Activated CD8-positive, alpha-beta T cell treated with anti-CD3 and anti-CD28 coated beads for 36 hours (primary cell): ENCODE measurements at places on chromosomes 13 and 19. TPM values are rescaled to one million over a fixed set of nuclear protein-coding genes. Genes with fewer than 3 reads are reported as not detected.
A peak's percentile ranks its signal among the peaks of the same experiment; 100 is the strongest.

- no peak for DNase-seq
These were observed 1639.9 kb downstream of the EFNB2 start for GRCh38 chr13:104895521-104895920.

- no peak for DNase-seq
These were observed 32.8 kb downstream of the TNFSF13B start for GRCh38 chr13:108302279-108302678.

DNA sequence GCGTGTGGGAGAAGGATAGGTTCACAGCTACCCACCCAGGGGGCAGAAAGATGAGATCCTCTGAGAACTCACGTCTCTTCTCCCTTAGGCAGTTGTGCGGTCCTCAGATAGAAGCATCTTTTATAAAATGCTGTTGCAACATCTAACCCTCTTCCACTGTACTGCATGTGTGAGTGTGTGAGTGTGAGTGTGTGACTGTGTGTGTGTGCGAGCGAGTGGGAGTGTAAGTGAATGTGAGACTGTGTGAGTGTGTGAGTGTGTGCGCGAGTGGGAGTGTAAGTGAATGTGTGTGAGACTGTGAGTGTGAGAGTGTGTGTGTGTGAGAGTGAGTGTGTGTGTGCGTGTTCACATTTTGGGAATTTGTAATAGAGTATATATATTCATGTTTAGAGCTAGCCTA lies 55.6 kb upstream of the F7 start:
- DNase-seq = no peak

DNA sequence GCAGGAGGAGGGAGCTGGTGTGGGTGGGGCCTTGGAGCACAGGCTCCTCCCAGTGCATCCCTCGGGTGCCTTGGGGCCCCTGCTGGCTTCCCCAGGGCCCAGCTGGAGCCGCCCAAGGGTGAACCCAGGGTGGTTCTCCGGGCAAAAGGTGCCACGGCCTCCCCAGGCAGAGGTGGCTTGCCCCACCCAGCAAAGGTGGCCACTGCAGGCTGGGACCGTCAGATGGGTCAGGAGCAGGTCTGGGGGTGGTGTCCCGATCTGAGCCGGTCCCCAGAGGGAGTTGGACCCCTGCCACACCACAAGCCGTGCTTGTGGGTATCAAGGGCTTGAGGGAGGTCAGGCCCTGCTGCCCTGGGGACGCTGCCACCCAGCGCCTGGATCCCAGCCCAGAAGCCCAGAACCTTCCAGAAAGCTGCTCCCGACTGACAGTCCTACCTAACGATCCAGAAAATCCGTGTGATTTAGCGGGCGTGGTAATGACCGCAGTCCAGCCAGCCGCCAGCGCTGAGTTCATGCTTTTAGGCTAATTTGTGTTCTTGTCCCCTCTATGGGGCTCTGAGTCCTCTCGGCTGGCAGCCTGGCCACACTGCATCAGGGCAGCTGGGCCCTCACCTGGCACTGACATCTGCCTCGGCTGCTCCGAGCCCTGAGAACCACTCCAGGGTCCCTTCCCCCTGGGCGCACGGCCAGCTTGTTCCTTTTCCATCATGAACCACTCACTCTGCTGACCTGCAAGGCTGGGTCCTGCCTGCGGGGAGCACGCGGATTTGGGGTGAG lies 5.0 kb upstream of the GRIN3B start:
- DNase-seq = no peak

- DNase-seq = no peak
These were observed 31.8 kb downstream of the DNM2 start for GRCh38 chr19:10749435-10750384.

- DNase-seq = no peak
These were observed 1.9 kb downstream of the SYDE1 start for GRCh38 chr19:15108845-15109767.

DNA sequence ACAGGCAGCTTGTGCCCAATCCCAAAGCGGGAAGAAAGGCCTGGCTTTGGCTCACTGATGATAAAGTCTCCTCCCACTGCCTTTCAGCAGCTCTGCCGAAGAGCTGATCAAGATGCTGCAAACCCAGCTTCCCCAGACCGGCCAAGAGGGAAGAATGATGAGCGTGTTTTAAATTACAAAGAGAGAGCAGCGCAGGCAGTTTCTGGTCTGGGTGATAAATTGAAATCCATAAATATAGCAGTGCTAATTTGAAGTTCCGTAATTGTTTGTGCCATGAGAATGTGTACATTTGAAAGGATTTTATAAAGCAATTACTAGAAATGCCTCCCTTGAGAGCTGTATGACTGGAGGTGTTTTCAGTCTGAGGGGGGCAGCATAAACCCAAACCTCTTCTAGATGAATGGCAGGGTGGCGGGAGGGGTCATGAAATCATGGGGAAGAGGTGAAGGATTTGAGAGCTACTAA lies 171.8 kb downstream of the STK24 start:
- no peak for DNase-seq

GRCh38 chr13:76600081-76600480 lies 286.1 kb downstream of the KCTD12 start:
- no peak for DNase-seq

DNA sequence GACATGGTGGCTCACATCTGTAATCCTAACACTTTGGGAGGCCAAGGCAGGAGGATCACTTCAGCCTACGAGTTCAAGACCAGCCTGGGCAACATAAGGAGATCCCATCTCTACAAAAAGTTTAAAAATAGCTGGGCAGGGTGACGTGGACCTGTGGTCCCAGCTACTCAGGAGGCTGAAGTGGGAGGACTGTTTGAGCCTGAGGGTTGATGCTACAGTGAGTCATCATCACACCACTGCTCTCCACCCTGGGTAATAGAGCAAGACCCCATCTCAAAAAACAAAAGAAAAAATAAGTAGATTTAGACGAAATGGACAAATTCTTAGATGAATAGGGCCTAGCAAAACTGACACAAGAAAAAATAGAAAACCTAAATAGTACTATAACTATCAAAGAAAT lies 10.4 kb upstream of the GNG8 start:
- no peak for DNase-seq

DNA sequence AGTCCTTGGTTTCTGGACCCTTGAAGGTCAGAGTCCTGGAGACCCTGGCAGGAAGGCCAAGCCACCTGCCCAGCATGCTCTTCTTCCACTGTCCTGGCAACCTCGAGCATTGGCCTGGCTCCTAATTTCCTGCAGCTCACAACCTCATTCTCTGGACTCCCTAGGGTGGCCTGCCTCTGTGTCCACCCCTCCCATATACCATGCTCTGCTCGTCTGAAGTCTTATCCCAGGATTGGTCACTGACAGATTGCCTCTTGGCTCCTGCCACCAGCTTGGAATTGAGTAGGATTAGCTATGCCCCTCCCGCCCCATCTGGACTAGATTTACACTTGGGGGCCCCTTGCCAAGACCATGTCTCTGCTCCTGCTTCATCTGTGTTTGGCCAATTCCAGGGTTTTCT lies 17.1 kb upstream of the WASF3 start:
- DNase-seq = no peak

DNA sequence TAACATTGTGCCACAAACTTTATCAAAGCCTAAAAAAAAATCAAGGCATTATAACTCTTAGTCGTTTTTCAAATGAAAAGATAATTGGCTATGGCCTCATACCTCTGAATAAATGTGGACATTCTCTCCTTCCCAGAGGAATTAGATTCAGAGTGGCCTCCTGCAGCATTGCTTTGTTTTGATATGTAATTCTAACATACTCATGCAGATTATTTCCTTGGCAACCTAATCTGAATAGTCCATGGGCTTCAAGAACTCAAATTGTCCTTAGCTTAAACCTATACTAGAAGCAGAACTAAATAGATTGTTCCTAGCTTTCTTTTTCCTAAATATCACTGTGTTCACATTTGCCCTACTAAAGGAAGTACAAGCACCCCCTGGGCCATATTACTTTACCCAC lies 1146.9 kb downstream of the OLFM4 start:
- no peak for DNase-seq

DNA sequence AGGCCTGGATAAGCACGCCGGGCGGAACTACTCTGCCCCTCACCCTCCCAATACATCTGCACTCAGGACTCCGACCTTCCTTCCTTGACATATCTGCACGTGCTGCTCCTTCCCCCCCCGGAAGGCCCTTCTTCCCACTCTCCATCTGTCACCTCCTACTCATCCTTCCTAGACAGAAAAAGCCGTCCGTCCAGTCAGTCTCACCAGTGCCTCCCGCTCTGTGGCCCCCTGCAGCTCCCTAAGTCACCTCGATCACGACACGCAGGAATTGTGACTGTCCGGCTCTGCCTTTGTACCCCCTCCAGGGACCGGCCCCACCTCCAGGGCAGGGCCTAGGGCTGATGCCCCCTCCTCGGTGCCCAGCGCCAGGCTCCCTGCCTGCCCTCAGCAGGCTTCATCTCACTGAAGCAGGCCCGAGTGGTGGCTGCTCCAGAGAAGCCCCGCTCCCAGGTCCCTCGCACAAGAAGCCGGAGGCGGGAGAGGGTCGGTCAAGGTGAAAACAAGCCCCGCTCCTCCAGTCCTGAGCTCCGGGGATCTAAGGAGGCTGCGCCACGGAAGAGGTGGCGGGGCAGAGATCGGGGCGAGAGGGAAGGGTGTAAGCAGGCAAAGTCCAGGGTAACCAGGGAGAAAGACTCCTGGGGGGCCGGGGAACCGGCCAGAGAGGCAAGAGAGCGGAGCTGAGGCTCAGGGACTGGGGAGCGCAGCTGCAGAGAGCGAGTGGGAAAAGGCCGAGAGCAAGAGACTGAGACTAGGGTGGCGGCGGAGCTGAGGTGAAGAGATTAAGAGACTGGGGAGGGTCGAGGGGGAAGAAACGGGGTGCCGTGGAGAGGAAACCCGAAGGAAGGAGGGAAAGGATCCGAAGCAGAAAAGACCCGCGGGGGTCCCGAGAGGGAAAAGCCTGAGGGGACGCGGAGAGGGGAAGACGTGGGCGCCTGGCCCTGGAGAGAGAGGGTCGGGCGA lies 1.1 kb downstream of the PPP6R1 start:
- peak; percentile 48 for DNase-seq

GRCh38 chr19:32921624-32922023 lies 50.1 kb downstream of the CEP89 start:
- DNase-seq = no peak

GRCh38 chr13:35733827-35734226 lies 257.3 kb upstream of the MAB21L1 start:
- no peak for DNase-seq

GRCh38 chr19:7013678-7014077 lies 7.6 kb downstream of the MBD3L2B start:
- peak; percentile 40 for DNase-seq

DNA sequence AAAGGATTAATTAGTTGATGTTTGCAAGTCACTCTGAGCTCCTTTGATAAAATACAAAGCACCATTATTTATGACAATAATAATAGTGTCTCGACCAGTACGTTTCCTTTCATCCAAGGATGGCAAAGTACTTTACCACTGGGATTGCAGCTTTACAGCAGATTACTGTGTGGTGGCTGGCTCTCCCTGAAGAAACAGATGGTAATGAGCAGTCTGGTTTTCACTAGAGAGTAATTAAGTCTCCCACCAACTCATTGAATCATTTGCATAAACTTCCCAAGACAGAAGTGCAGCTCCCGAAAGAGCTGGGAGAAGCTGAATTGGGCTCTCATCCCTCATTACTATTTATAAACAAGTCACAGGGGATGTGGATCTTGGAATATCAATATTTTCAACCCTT lies 48.7 kb downstream of the KLF5 start:
- no peak for DNase-seq

DNA sequence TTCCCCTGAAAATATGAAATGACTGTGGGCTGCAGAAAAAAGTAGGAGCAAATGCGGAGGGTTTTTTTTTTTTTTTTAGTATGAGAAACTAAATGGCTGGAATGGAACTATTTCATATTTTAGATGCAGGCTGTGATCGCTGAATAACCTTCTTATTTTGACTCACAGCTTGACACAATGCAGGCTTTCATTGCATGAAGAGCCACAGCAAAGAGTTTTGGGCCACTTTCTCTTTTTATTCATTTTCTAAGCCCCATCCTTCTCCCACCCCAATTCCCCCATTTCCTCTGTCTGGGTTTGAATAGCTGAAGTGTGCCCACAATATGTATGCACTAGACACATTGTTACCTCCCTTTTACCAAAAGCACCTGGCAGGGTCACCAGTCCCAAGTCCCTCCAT lies 125.9 kb downstream of the COG6 start:
- no peak for DNase-seq

DNA sequence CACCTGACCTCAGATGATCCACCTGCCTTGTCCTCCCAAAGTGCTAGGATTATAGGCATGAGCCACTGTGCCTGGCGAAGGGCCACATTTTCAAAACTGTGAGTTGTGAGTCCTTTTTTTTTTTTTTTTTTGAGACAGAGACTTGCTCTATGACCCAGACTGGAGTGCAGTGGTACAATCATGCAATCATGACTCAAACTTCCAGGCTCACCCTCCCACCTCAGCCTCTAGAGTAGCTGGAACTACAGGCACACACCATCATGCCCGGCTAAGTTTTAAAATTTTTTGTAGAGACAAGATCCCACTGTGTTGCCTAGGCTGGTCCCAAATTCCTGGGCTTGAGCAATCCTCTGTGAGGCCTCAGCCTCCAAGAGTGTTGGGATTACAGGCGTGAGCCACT lies 3.8 kb upstream of the MYPOP start:
- DNase-seq = no peak

- no peak for DNase-seq
These were observed 45.1 kb downstream of the EPSTI1 start for GRCh38 chr13:42946927-42947326.

DNA sequence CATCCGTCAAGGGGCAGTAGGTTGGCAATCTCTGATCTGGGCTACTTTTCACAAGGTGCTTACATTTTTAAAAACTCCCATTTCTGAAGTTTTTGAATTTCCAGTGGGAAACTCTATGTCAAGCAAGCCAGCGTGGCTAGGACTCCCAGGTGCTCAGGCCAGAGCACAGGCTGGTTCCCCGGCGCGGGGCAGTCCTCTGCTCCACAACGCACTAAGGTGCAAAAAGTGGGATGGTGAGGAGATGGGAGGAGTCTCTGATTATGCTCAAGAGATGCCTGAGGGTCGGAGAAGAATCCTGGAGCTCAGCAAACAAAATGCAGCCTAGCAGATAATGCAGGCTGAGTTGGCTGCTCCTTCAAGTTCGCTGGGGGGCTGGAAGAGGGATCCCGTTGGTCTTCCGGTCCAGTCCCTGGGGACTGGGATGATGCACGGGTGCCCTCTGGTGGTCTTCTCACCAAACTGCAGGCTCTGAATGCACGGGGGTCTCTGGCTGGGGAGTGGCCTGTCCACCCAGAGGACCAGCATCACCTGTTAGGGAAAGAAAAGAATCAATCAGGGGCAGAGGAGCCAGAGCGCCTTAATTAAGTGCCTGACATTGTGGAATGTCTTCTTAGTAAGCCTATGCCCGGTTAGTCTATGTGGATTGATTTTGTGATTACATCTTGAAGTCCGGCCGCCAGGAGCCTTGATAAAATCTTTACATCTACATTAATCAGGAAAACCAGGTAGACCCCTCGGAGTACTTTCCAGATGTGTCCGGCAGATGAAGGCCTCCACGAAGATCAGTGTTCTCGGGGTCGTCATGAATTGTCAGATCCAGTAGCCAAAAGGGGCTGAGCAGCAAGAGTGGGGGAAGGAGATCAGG lies 244.4 kb upstream of the MAB21L1 start:
- DNase-seq = peak; percentile 61

Gene CD22
- total RNA-seq = 2.3 TPM

Gene ZNF30
- total RNA-seq = 4.2 TPM

Gene GARIN5A
- total RNA-seq = 1.5 TPM

Gene FOXA3
- 0.36 TPM for total RNA-seq

Gene CCDC8
- total RNA-seq = not detected

Gene EFNB2
- 0.11 TPM for total RNA-seq

Gene ZNF554
- total RNA-seq = 0.83 TPM

Gene GRIN2D
- 0.13 TPM for total RNA-seq

Gene PABPC3
- total RNA-seq = 1.8 TPM

Gene KLK15
- total RNA-seq = not detected

Gene MUC16
- not detected for total RNA-seq
